ENCODE measurements at places on chromosomes 3 and 15. TPM values are rescaled to one million over a fixed set of nuclear protein-coding genes. Genes with fewer than 3 reads are reported as not detected.

LRRC2 gene
- polyA plus RNA-seq: not detected

ADGRG7 gene
- not detected for polyA plus RNA-seq

ABHD17C gene
- polyA plus RNA-seq: 3.1 TPM

SCN10A gene
- polyA plus RNA-seq: not detected

PPP1R2 gene
- 209 TPM for polyA plus RNA-seq

KLHL6 gene
- 9.1 TPM for polyA plus RNA-seq

DNA sequence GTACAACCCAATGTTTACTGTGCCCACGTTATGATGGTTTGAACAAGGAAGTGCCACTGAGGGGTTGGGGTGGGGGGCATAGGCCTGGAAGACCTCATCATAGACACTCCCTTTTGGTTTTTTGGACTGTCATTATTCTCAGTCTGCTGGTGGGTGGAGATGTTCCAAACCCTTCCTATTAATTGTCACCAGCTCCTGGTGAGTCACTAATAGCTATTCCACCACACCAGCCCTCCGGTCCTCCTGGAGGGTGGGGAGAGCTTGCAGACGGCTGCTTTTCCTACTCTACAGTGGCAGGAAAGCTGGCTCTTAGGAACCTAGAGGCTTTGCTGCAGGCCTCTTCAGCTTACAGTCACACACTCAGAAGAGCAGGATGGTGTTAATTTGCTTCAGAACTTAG is 9.0 kb upstream of the COPG1 start:
- DNase-seq: no peak

- DNase-seq: no peak
Observed at GRCh38 chr3:22159004-22159695, 408.1 kb upstream of the ZNF385D start.

DNA sequence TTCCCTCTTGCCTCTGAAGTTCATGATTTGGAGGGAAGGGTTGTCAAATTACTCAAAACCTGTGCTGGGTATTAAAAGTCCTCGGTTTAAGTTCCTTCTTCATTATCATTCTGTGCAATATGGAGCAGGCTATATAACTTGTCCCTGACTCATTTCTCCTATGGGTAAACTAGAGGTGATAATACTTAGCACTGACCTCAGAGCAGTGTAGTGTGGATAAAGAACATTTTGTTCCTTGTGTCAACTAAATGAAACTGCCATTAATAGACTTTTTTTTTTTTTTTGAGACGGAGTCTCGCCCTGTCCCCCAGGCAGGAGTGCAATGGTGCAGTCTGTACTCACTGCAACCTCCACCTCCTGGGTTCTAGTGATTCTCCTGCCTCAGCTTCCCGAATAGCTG is 2.2 kb upstream of the BBX start:
- no peak for DNase-seq

- DNase-seq: no peak
Observed at GRCh38 chr3:155407331-155407730, 113.8 kb upstream of the STRIT1 start.

DNA sequence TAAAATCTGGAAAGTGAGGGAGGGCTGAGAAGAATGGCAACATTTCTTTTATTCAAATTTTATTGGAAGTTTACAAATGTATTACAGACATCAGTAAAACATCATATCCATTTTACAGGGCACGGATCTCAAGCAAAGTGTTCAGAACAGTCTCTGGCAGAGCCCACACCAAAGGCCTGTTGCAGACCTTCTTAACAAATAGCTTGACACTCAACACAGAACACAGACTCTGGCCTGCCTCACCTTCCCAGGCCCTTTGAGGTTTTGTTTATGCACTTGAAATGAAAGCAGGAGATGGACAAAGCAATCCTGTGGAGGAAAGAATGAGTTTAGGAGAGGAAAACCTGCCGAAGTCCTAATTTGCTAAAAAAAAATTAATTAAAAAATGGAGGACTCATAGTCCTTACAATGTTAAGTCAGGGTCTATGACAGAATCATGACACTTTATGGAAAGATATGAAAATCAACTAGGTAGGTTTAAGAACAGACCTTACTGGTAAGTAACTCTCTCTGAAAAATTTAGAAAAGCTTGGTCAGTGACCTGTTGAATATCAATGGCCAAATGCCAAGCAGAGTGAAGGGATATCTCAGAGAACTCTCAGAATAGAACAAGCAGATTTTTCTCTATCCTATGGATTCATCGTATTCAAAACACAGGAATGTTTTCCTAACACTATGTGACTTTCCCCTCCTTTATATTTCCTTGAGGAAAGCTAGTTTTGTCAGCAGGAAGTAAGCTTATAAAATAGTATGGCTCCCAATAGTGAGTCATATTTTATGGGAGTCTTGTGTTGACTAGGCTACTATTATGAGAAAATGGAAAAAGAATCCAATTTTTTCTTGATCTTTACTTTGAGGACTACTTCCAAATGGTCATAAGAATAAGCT is 70.8 kb upstream of the PSMD6 start:
- DNase-seq: no peak

Data from CD8-positive, alpha-beta memory T cell (primary cell).